Natural killer cell (primary cell): ENCODE measurements at places on chromosomes 5 and 9. TPM values are rescaled to one million over a fixed set of nuclear protein-coding genes. Genes with fewer than 3 reads are reported as not detected.

OBP2B gene
- not detected for total RNA-seq

ALG2 gene
- total RNA-seq, result 23.2 TPM

SPIN1 gene
- total RNA-seq, result 46.1 TPM

DNA sequence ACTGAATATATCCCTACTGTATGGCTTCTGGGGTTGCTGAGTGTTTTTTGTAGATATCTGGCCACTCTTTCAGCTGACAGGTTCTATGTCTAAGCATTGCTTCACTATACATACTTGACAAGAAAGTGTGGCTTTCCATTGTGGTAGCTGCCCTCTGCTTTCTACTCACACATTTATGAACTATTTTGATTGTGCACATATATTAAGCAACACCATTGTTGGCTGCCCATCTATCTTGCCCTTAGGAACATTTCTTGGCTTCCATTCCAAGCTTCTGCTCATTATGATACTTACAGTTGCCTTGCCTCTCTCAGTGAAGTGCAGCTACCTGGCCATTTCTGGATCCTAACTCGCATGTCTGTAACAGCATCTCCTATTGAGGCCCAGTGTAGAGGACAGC lies 153.6 kb upstream of the MOCS2 start:
- no peak overlapping the region for H3K27ac ChIP-seq
- no peak for DNase-seq
- H3K27me3 ChIP-seq, result no peaks in the 10 kb centered on the region
- H3K4me3 ChIP-seq, result no peak overlapping the region
- H3K36me3 ChIP-seq, result no peaks in the 10 kb centered on the region
- no peaks in the 10 kb centered on the region for H3K4me1 ChIP-seq

DNA sequence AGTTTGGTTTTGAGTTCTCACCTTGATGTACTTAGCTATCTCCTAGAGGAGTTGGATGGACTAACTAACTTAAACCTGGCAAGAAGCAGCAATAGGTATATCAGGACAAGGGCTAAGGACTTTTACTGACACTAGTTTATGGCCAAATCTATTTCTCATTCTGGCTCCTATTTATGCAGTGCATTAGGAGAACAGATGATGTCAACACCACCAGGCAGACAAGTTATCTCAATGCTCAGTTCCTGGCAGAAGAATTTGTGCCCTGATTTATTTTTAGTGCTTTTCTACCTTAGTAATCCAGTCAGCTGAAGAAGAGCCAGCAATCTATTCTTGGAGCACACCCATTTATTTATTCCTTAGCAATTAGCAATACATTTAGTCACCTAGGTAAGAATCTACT lies 30.7 kb upstream of the MYOT start:
- H3K36me3 ChIP-seq, result no peaks in the 10 kb centered on the region
- no peak overlapping the region for H3K4me3 ChIP-seq
- H3K27me3 ChIP-seq, result no peaks in the 10 kb centered on the region
- H3K27ac ChIP-seq, result no peak overlapping the region

DNA sequence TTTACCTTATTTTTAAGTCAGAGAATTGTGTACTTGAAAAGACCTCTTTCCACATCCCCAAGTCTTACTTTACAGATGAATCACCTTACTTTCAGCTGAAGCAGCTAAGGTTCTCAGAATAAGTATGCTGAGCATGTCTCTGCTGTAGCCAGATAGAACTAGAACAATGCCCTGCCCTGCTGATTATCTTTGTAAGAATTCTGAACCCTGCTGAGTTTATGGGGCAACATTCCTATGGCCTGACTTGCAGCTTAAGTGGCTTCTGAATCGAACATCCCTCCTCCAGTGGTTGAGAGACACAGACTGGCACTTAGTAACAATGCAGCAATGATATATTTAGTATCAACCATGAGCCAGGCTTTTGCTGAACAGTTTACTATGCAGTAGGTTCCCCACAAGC lies 592.0 kb upstream of the WWC1 start:
- H3K36me3 ChIP-seq, result no peaks in the 10 kb centered on the region
- H3K4me3 ChIP-seq, result no peak overlapping the region
- H3K27ac ChIP-seq, result no peak overlapping the region
- no peaks in the 10 kb centered on the region for H3K4me1 ChIP-seq
- DNase-seq, result no peak

RGS7BP gene
- not detected for total RNA-seq

DNA sequence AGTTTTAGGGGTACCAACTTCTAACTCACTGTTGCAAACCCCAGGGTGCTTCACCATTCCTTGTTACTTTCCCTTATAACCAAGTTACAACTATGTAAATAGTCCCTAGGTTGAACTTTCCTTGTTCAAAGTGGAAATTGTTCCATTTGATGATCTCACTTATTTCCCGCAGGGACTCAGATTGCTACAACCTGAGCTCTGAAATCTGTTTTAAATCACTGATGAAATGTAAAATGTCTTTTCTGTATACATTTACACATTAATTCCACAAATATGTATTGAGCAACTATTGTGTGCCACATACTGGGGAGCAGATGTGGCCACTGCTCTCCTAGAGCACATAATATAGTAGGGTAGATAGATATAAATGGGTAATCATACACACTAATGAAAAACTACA lies 69.1 kb upstream of the TARS1 start:
- H3K4me1 ChIP-seq, result no peaks in the 10 kb centered on the region
- no peaks in the 10 kb centered on the region for H3K27me3 ChIP-seq
- H3K27ac ChIP-seq, result no peak overlapping the region

DNA sequence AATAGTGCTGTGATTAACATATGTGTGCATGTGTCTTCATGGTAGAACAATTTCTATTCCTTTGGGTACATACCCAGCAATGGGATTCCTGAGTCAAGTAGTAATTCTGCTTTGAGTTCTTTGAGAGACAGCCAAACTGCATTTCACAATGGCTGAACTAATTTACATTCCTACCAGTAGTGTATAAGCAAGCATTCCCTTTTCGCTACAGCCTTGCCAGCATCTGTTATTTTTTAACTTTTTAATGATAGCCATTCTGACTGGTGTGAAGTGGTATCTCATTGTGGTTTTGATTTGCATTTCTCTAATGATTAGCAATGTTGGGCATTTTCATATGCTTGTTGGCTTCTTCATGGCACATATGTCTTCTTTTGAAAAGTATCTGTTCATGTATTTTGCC lies 308.5 kb downstream of the ARRDC3 start:
- H3K36me3 ChIP-seq, result no peaks in the 10 kb centered on the region
- H3K27ac ChIP-seq, result no peak overlapping the region
- no peaks in the 10 kb centered on the region for H3K27me3 ChIP-seq
- no peak for DNase-seq

- peaks cover 44% of the 10 kb centered on the region for H3K4me1 ChIP-seq
- no peak overlapping the region for H3K4me3 ChIP-seq
- H3K27me3 ChIP-seq, result no peaks in the 10 kb centered on the region
These were observed 7.6 kb downstream of the NAIF1 start for GRCh38 chr9:128059365-128059983.

CIZ1 gene
- 152 TPM for total RNA-seq

DNA sequence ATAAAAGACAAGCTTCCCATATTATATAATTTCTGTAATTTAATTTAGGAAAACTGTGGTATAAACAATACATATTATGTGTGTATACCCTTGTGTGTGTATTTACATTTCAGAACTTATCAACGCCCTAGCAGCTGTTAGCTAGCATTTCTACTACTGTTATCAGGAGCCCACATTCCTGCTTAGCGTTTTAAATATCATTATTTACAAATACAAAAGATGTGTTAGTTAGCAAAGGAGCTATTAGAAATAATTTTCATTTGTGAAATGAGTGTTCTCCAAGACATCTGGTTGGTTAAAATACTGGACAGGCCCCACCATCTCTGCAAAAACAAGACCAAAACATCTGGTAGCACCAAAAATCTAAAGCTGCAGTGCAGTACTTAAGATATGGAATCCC lies 48.0 kb downstream of the EPB41L4A start:
- H3K27ac ChIP-seq, result no peak overlapping the region
- no peaks in the 10 kb centered on the region for H3K36me3 ChIP-seq
- no peak overlapping the region for H3K4me3 ChIP-seq
- no peaks in the 10 kb centered on the region for H3K27me3 ChIP-seq
- no peaks in the 10 kb centered on the region for H3K4me1 ChIP-seq

DNA sequence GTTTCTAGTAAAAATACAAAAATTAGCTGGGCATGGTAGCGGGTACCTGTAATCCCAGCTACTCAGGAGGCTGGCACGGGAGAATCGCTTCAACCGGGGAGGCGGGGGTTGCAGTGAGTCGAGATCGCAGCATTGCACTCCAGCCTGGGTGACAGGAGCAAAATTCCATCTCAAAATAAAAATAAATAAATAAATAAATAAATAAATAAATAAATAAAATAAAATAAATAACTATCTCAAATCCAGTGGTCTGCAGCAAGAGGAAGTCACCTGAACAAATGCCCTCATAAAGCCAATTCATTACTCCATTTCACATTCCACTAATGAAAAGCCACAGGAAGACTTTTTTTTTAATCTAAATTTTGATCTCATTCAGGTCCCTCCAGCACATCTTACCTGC lies 114.2 kb downstream of the EFNA5 start:
- no peak overlapping the region for H3K27ac ChIP-seq
- no peak for DNase-seq
- no peaks in the 10 kb centered on the region for H3K4me1 ChIP-seq
- no peaks in the 10 kb centered on the region for H3K27me3 ChIP-seq

RASGRF2 gene
- total RNA-seq, result 5.6 TPM

DNA sequence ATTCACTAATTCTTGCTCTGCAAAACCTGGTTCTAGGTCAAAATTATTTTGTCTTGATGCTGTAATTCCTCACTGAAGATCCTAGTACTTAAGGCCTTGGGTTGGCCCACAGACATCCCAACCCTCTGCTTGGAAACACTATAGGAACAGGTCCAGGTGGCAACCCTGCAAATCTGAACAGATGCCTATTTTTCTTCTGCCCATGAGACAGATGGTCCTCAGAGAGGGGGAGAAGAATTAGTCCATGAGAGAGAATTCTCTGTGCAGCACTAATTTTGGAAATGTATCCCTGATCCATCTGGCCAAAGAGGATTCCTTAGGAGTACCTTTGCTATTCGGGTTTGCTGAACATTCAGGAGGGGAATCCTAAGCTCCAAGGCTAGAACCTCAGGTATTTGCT lies 156.3 kb downstream of the ELAVL2 start:
- no peaks in the 10 kb centered on the region for H3K36me3 ChIP-seq
- H3K27me3 ChIP-seq, result no peaks in the 10 kb centered on the region
- H3K27ac ChIP-seq, result no peak overlapping the region
- no peak for DNase-seq
- H3K4me1 ChIP-seq, result no peaks in the 10 kb centered on the region

GRCh38 chr5:71955723-71956122 lies 151.6 kb upstream of the MAP1B start:
- no peaks in the 10 kb centered on the region for H3K27me3 ChIP-seq
- H3K4me3 ChIP-seq, result no peak overlapping the region
- H3K27ac ChIP-seq, result no peak overlapping the region
- H3K36me3 ChIP-seq, result no peaks in the 10 kb centered on the region
